Uterus (tissue), 4 donors: ENCODE measurements at places on chromosomes 4 and X. TPM values are rescaled to one million over a fixed set of nuclear protein-coding genes. Genes with fewer than 3 reads are reported as not detected.

The STX18 gene
- total RNA-seq, result 6.4 TPM

GRCh38 chrX:16278927-16279326, 111.6 kb downstream of the MAGEB17 start:
- no peak overlapping the region for H3K27ac ChIP-seq
- H3K4me1 ChIP-seq, result no peaks in the 10 kb centered on the region
- H3K36me3 ChIP-seq, result no peaks in the 10 kb centered on the region
- no peak overlapping the region for H3K4me3 ChIP-seq

DNA sequence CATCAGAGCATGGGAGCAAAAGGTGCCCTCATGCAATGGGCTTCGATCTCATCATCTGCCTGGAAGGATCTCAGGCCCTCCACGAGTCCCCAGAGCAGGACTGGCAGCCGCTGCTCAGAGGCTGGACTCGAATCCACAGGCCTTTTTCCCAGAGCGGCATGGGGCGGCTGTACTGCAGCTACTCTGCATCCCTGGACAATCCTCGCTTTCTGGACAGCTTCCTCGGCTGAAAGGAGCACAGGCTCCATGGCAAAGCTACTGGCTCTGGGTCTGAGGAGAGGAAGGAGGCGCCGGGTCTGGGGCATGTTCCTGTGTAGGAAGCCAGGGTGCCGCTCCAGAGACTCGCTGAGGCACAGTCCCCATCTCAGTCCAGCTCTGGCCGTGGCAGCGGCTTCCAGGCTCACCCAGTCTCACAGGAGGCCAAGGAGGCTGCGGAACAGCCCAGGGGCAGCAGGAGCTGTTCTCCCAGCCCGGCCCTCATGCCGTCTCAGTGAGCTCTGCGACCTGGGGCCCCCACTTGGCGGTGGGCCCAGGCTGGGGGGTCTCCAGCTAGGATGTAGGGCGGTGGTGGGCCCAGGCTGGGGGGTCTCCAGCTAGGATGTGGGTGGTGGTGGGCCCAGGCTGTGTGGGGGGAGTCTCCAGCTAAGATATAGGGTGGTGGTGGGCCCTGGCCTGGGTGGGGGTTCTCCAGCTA, 2.7 kb upstream of the SPON2 start:
- H3K27me3 ChIP-seq, result no peaks in the 10 kb centered on the region
- H3K4me1 ChIP-seq, result peaks cover 7% of the 10 kb centered on the region
- H3K27ac ChIP-seq, result peak overlapping the region; percentile 96
- no peaks in the 10 kb centered on the region for H3K36me3 ChIP-seq

The MAGEE1 gene
- total RNA-seq, result 4.6 TPM

DNA sequence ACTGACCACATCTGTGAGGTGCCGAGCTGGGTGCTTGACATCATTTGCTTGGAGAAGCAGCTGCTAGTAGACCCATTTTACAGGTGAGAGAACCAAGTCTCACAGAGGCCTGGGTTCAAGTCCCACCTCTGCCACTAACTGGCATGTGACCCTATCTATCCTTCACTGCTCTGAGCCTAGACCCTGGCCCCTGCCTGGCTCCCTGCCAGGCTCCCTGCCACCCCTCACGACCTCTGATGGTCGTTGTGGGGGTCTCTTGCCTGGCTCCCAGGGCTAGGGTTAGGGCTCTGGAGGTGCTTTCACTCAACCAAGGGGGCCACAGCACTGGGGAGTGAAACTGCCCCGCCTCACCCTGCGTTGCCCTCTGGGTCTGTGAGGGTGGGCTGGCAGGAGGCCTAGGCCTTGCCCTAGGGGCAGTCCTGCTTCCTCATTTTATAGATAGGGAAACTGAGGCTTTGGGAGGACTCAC, 7.2 kb upstream of the ADD1 start:
- peak overlapping the region; percentile 83 for H3K27ac ChIP-seq
- no peak overlapping the region for H3K4me3 ChIP-seq
- H3K4me1 ChIP-seq, result peaks cover 6% of the 10 kb centered on the region
- peak; percentile 14 for DNase-seq
- no peaks in the 10 kb centered on the region for H3K27me3 ChIP-seq
- H3K36me3 ChIP-seq, result no peaks in the 10 kb centered on the region

The GPRIN3 gene
- total RNA-seq, result 9.7 TPM

- no peak for DNase-seq
- H3K4me3 ChIP-seq, result no peak overlapping the region
- H3K4me1 ChIP-seq, result no peaks in the 10 kb centered on the region
- H3K27me3 ChIP-seq, result no peaks in the 10 kb centered on the region
- H3K27ac ChIP-seq, result no peak overlapping the region
- no peaks in the 10 kb centered on the region for H3K36me3 ChIP-seq
These were observed 16.3 kb downstream of the C4orf50 start for GRCh38 chr4:6001680-6002491.

GRCh38 chr4:185945906-185946305, 123.0 kb upstream of the TLR3 start:
- no peaks in the 10 kb centered on the region for H3K4me1 ChIP-seq
- DNase-seq, result no peak
- no peaks in the 10 kb centered on the region for H3K36me3 ChIP-seq
- no peak overlapping the region for H3K4me3 ChIP-seq

GRCh38 chr4:44965435-44966095, 239.2 kb upstream of the GNPDA2 start:
- no peak overlapping the region for H3K4me3 ChIP-seq
- H3K36me3 ChIP-seq, result no peaks in the 10 kb centered on the region
- H3K4me1 ChIP-seq, result no peaks in the 10 kb centered on the region
- H3K27ac ChIP-seq, result no peak overlapping the region

The ITIH6 gene
- not detected for total RNA-seq

GRCh38 chr4:95758001-95758400, 81.9 kb upstream of the PDHA2 start:
- no peak overlapping the region for H3K4me3 ChIP-seq
- no peaks in the 10 kb centered on the region for H3K36me3 ChIP-seq
- no peak for DNase-seq
- H3K27ac ChIP-seq, result no peak overlapping the region
- no peaks in the 10 kb centered on the region for H3K4me1 ChIP-seq

- no peak overlapping the region for H3K4me3 ChIP-seq
- no peaks in the 10 kb centered on the region for H3K27me3 ChIP-seq
- no peaks in the 10 kb centered on the region for H3K36me3 ChIP-seq
- no peak overlapping the region for H3K27ac ChIP-seq
These were observed 7.1 kb upstream of the BST1 start for GRCh38 chr4:15695729-15696128.

DNA sequence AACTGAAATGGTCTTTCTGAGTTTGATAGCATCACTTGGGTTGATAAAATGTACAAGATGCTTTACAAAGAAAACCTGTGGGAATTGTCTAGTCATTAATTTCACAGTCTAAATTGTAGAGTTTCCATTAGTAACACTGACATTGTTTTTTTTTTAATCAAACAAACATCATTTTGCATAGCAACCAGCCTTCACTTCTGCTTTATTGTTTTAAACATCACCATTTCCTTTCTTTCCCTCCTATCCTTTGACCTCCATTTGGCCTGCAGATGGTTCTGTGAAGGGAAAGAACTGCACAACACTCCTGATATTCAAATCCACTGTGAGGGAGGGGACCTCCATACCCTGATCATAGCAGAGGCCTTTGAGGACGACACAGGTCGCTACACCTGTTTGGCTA, 171.1 kb downstream of the PALLD start:
- H3K4me3 ChIP-seq, result no peak overlapping the region
- DNase-seq, result no peak
- H3K27ac ChIP-seq, result peak overlapping the region; percentile 77
- no peaks in the 10 kb centered on the region for H3K4me1 ChIP-seq
- H3K27me3 ChIP-seq, result no peaks in the 10 kb centered on the region
- H3K36me3 ChIP-seq, result no peaks in the 10 kb centered on the region

DNA sequence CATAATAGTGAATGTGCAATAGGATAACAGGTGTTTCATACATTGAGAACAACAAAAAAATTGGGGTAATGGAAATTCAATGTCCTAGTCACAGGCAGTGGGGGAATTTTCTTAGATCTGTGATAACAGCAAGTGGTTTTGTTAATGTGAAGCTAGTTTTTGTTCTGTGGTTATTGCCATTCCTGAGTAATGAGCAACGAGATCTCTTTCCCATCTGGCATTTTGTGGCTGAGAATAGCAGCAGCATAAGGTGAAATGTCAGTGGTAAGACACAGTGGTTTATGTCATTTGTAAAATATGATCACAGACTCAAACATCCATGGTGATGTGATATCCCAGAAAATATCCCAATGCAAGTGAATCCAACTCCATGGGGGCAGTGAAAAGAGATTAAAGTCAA, 497.5 kb downstream of the KCNIP4 start:
- no peak for DNase-seq
- no peak overlapping the region for H3K27ac ChIP-seq
- no peaks in the 10 kb centered on the region for H3K27me3 ChIP-seq
- no peak overlapping the region for H3K4me3 ChIP-seq

GRCh38 chr4:138452826-138453225, 210.7 kb upstream of the SLC7A11 start:
- no peaks in the 10 kb centered on the region for H3K36me3 ChIP-seq
- no peaks in the 10 kb centered on the region for H3K4me1 ChIP-seq
- no peak overlapping the region for H3K27ac ChIP-seq
- H3K27me3 ChIP-seq, result no peaks in the 10 kb centered on the region
- no peak overlapping the region for H3K4me3 ChIP-seq

GRCh38 chrX:149286940-149287349, 218.2 kb downstream of the IDS start:
- DNase-seq, result no peak
- no peak overlapping the region for H3K4me3 ChIP-seq
- H3K27me3 ChIP-seq, result no peaks in the 10 kb centered on the region
- H3K27ac ChIP-seq, result no peak overlapping the region

- no peaks in the 10 kb centered on the region for H3K36me3 ChIP-seq
- no peak overlapping the region for H3K4me3 ChIP-seq
- peaks cover 8% of the 10 kb centered on the region for H3K27me3 ChIP-seq
- H3K4me1 ChIP-seq, result no peaks in the 10 kb centered on the region
These were observed 8.4 kb upstream of the MAN2B2 start for GRCh38 chr4:6566391-6567190.

The DYNLT3 gene
- total RNA-seq, result 49.8 TPM

DNA sequence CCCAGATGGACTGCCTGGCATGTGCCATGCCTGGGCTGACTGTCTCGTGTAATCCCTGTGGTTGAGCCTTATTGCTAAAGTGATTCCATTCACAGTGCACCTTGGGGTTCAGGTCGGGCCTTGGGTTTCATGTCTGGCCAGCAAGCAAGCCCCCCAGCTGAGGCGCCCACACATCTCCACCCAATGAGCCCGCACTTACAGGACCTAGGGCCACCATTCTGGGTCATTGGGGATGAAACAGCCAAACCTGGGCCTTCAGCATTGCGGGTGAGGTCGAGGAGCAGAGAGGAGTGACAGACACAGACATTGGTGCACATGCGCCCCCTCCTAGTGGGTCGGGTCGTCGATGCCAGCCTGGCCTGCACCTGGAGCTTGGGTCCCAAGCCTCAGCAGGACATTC, 21.3 kb upstream of the WFS1 start:
- no peak for DNase-seq
- no peaks in the 10 kb centered on the region for H3K27me3 ChIP-seq
- no peak overlapping the region for H3K4me3 ChIP-seq
- no peaks in the 10 kb centered on the region for H3K36me3 ChIP-seq
- H3K4me1 ChIP-seq, result no peaks in the 10 kb centered on the region
- no peak overlapping the region for H3K27ac ChIP-seq

DNA sequence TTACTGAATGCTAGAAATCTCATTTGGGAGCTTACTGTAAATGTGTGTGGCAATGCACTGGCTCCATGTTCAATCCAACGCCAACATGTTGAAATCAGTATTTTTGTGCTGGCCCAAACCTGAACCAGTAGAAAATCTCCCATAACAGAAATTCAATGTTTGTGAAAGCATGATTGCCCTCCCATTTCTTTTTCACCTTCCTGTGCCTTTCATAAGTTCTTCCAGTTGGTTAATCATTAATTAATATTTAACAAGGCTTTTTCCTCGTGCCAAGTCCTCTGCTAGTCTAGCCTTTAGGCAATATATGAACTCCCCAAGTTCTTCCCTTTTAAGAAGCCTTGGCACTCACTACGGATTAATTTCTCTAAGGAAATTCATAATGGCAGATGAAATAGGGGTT, 1.3 kb upstream of the PLS3 start:
- no peaks in the 10 kb centered on the region for H3K27me3 ChIP-seq
- peak overlapping the region; percentile 97 for H3K27ac ChIP-seq
- no peaks in the 10 kb centered on the region for H3K4me1 ChIP-seq
- no peak for DNase-seq

- no peaks in the 10 kb centered on the region for H3K36me3 ChIP-seq
- H3K4me1 ChIP-seq, result no peaks in the 10 kb centered on the region
- H3K4me3 ChIP-seq, result no peak overlapping the region
These were observed 39.9 kb upstream of the MXD4 start for GRCh38 chr4:2301806-2302205.

The NUDT11 gene
- 4.7 TPM for total RNA-seq

The CXCL9 gene
- not detected for total RNA-seq

GRCh38 chr4:6873792-6874461, 35.7 kb upstream of the TBC1D14 start:
- no peak overlapping the region for H3K27ac ChIP-seq
- no peaks in the 10 kb centered on the region for H3K36me3 ChIP-seq
- H3K4me3 ChIP-seq, result no peak overlapping the region
- no peaks in the 10 kb centered on the region for H3K4me1 ChIP-seq
- no peaks in the 10 kb centered on the region for H3K27me3 ChIP-seq

The NAP1L2 gene
- total RNA-seq, result 14.4 TPM

GRCh38 chrX:71095981-71096759, 519 bp downstream of the FOXO4 start:
- no peak for DNase-seq
- H3K4me3 ChIP-seq, result peak overlapping the region; percentile 57
- no peaks in the 10 kb centered on the region for H3K4me1 ChIP-seq
- H3K27ac ChIP-seq, result peak overlapping the region; percentile 84
- H3K36me3 ChIP-seq, result no peaks in the 10 kb centered on the region

- H3K4me3 ChIP-seq, result no peak overlapping the region
- H3K27me3 ChIP-seq, result no peaks in the 10 kb centered on the region
- no peaks in the 10 kb centered on the region for H3K4me1 ChIP-seq
- H3K27ac ChIP-seq, result no peak overlapping the region
These were observed 63.2 kb upstream of the TNIP3 start for GRCh38 chr4:121227341-121227792.

The CXorf49 gene
- not detected for total RNA-seq

The SCRG1 gene
- total RNA-seq, result not detected

The ABRAXAS1 gene
- total RNA-seq, result 26.9 TPM

DNA sequence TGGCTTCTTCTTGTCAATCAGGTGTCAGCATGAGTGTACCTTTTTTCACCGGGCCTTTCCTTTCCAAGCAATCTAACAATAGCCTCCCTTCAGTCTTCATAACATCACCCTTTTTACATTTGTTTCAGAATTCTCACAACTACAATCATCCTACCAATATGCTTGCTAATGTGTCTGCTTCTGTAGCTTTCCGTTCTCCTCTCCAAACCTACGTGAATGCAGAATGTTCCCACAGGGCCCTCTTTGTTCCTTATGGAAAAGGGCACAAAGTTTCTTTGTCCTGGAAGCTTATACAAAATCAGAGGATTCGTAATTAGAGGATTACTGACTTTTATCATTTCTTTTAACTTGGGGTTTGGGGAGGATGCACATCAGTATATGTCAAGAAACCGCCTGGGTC, 461.8 kb downstream of the CENPC start:
- no peak for DNase-seq
- H3K27me3 ChIP-seq, result no peaks in the 10 kb centered on the region
- H3K27ac ChIP-seq, result no peak overlapping the region
- H3K4me3 ChIP-seq, result no peak overlapping the region
- no peaks in the 10 kb centered on the region for H3K4me1 ChIP-seq
- H3K36me3 ChIP-seq, result no peaks in the 10 kb centered on the region

The STATH gene
- not detected for total RNA-seq

- H3K27ac ChIP-seq, result no peak overlapping the region
- no peaks in the 10 kb centered on the region for H3K36me3 ChIP-seq
- H3K4me3 ChIP-seq, result no peak overlapping the region
- H3K27me3 ChIP-seq, result no peaks in the 10 kb centered on the region
- no peak for DNase-seq
- H3K4me1 ChIP-seq, result no peaks in the 10 kb centered on the region
These were observed 13.5 kb downstream of the RXFP1 start for GRCh38 chr4:158535130-158535614.
